Memory B cell (primary cell): ENCODE measurements at places on chromosomes 6 and 20.

GRCh38 chr6:134331256-134331655, 13.3 kb upstream of the SGK1 start:
- no peak overlapping the region for H3K27ac ChIP-seq
- no peaks in the 10 kb centered on the region for H3K27me3 ChIP-seq
- DNase-seq: no peak
- H3K36me3 ChIP-seq: peaks cover under 1% of the 10 kb centered on the region

DNA sequence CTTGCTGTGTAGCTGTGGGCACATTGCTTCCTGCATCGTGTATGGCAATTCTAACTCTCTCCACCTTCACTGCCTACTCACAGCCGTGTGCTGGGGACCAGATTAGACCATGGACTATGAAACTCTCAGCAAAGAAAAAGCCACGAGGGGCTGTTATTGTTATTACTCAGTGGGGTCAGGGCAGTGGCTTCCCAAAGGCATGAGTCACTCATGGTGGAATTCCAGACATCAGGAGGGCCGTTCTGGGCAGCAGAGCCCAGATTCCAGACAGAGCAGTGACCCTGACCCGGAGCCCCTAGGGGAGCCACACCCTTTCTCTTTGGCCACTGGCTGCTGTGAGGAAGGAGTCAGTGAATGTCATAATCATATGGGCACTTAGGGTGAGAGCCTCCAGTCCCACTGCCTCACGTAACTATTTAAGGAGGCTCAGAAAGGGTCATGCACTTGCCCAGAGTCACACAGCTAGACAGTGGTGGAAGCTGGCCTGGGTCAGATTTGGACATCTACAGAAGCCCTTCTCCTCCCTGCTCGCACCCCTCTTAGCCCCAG, 22.2 kb upstream of the CCN5 start:
- peaks cover 3% of the 10 kb centered on the region for H3K27me3 ChIP-seq
- H3K27ac ChIP-seq: no peak overlapping the region
- DNase-seq: no peak
- no peaks in the 10 kb centered on the region for H3K36me3 ChIP-seq
- no peak overlapping the region for H3K4me3 ChIP-seq

DNA sequence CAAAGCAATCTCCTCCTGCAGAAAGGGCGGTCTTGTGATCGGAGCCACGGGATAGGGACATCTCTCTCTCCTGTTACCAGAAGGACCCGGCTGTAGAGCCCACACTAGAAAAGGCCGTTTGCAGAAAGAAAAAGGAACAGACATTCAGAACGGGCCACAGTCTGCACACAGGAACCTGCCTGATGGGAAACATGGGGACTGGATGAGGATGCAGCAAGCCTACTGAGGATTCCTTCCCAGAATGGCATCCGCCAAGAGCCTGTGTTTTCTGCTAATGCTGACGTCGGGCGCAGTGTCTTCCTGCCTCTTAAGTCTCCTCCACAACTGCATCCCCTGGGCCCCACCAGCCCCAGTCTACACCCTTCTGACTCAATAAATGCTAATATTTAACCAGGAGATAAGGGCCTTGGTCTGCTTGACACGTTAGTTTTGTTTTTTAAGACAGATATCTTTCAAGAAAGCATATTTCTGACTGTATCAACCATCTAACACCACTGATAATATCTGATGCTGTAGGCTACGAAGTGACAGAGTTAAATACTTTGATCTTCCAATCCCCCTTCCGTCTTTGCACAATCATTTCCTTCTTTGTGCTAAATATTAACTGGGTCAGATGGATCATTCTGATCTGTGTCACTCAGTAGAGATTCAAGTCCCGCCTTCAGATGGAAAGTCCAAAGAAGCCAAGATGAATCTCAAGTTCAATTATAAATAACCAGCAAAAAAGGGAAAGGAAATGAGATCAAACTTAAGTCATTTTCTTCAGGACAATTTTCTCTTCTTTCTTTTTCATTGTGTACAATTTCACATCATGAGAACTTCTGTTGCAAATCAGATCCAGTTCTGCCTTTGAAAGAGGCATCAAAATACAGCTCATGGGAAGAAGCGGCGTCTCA, 20.7 kb downstream of the FAM50B start:
- no peaks in the 10 kb centered on the region for H3K36me3 ChIP-seq
- DNase-seq: no peak

DNA sequence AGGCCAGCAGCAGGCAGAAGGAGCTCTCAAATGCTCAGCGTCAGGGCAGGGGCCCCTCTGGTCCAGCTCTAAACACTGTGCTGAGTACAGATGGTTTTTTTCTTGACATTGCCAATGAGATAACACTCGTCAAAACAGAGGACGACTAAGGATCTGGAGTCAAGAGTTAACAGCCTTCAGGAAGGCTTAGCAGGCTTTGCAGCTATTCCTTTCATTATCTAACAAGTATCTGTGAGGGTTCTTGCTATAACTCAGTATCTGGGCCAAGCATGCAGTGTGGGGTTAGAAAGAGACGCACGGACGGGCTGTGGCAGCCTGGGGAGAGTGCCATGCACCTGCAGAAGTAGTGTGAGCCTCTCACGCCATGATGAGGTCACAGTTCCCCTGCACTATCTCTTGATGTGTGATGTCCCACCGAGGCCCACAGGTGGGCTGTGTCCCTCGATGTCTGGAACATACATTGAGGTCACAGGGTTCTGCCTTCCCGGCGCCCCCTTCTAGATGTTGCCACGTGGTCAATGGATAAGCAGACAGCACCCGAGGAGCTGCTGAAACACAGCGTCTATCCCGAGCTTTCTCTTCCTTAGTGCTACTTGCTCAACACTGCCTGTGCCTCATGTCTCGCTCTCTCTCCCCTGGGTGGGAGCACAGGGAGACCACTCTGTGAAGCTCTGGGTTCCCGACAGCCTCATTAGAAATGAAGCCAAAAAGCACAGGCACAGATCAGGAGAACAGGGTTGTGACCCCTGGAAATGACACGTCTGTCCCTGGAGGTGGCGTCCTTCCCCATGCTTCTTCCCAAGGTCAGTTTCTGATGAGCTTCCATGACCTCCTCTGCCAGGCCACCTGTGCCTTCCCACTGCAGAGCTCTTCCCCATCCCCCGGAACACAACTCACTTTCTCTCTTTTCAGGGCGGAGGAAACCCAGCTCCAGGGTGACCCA, 85.5 kb upstream of the RPS6KA2 start:
- H3K4me3 ChIP-seq: no peak overlapping the region
- no peaks in the 10 kb centered on the region for H3K4me1 ChIP-seq
- no peak for DNase-seq
- peaks cover 5% of the 10 kb centered on the region for H3K27me3 ChIP-seq
- H3K27ac ChIP-seq: no peak overlapping the region

GRCh38 chr6:105711216-105711615, 308.3 kb upstream of the PREP start:
- peaks cover 6% of the 10 kb centered on the region for H3K36me3 ChIP-seq
- H3K27me3 ChIP-seq: peaks cover 6% of the 10 kb centered on the region
- no peak for DNase-seq

GRCh38 chr6:71420693-71421328, 132.2 kb downstream of the OGFRL1 start:
- peak overlapping the region; percentile 68 for H3K4me3 ChIP-seq
- no peaks in the 10 kb centered on the region for H3K36me3 ChIP-seq
- peaks cover 15% of the 10 kb centered on the region for H3K27me3 ChIP-seq
- H3K4me1 ChIP-seq: peaks cover 2% of the 10 kb centered on the region
- no peak overlapping the region for H3K27ac ChIP-seq

DNA sequence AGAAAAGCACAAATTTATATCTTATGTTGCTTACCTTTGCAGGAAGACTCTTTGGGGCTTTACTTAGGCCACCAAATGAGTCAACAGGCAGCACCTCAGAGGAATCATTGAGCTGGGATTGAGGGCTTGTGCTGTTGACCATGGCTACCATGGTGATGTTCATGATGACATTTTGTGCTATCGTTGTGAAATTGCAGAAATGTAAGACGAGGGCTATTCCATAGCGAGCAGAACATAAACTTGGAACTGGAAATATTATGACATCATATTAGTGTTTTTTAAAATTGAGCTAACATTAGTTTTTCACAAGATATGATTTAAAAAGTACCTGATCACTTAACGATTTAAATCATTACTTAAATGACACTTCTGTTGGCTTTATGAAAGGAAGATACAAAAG, 11.8 kb downstream of the SLC17A3 start:
- H3K4me3 ChIP-seq: no peak overlapping the region
- H3K27me3 ChIP-seq: peaks cover 20% of the 10 kb centered on the region
- H3K36me3 ChIP-seq: no peaks in the 10 kb centered on the region
- no peak overlapping the region for H3K27ac ChIP-seq
- DNase-seq: no peak
- H3K4me1 ChIP-seq: no peaks in the 10 kb centered on the region

GRCh38 chr6:146925846-146926245, 278.4 kb upstream of the STXBP5 start:
- no peaks in the 10 kb centered on the region for H3K4me1 ChIP-seq
- no peak overlapping the region for H3K27ac ChIP-seq

DNA sequence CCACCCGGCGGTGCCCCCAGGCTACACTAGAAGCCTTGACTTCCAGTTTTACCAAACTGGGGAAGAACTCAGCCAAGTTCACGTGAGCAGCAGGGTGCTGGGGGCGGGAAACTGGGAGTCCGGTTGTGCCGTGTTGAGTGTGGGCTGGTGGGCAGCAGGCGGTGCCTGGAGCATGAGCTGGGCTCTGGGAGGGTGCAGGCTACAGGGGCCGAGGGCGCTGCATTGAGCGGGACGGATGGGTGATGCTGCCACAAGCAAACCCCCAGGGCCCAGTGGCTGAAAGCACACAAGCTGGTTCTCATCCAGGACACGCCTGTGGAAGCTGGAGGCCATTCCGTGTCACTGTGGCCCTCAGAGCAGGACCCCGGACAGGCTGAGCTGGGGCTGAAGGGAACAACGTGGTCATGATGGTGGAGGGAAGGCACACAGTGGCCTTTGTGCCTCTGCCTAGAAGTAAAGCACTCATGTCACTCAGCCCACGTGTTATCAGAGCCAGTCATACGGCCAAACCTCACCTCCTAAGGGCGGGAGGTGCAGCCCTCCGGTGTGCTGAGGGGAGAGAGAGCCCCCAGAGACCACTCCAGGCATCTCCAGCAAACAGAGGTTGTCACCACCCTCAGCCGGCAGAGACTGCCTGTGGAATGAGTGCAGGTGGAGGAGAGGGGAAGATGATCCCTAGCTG, 29.5 kb downstream of the RBM38 start:
- peaks cover 2% of the 10 kb centered on the region for H3K27me3 ChIP-seq
- peaks cover 17% of the 10 kb centered on the region for H3K4me1 ChIP-seq
- H3K4me3 ChIP-seq: no peak overlapping the region

GRCh38 chr6:157716251-157716995, 106.6 kb upstream of the SNX9 start:
- no peaks in the 10 kb centered on the region for H3K4me1 ChIP-seq
- DNase-seq: no peak
- H3K4me3 ChIP-seq: no peak overlapping the region
- peaks cover 6% of the 10 kb centered on the region for H3K27me3 ChIP-seq
- no peak overlapping the region for H3K27ac ChIP-seq

DNA sequence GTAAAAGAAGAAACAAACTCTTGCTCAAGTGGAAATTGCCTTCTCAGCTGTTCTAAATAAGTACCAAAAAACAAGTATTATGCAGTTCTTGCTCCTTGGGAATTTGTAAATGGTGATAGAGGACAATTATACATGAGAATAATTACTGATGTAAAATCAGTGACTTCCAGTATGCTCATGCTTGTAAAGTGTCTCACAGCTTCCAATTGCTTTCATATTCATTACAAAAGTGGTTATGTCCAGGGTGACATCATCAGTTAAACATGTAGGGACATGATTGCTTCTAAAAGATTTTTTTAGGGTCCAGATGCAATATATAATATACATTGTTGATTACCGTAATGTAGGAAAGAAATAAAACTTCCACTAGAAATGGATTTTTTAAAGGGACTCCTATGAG, 122.8 kb upstream of the B3GAT2 start:
- H3K27me3 ChIP-seq: peaks cover 5% of the 10 kb centered on the region
- no peaks in the 10 kb centered on the region for H3K4me1 ChIP-seq
- H3K36me3 ChIP-seq: no peaks in the 10 kb centered on the region
- DNase-seq: no peak
- H3K27ac ChIP-seq: no peak overlapping the region
